Activated CD4-positive, alpha-beta T cell treated with anti-CD3 and anti-CD28 coated beads, Interleukin-2, amount 50 U/mL, for 16 hours (primary cell): ENCODE measurements at places on chromosomes 7 and 10.
A peak's percentile ranks its signal among the peaks of the same experiment; 100 is the strongest.

- peak; percentile 96 for DNase-seq
Observed at GRCh38 chr7:51123322-51124019, 193.1 kb downstream of the COBL start.

DNA sequence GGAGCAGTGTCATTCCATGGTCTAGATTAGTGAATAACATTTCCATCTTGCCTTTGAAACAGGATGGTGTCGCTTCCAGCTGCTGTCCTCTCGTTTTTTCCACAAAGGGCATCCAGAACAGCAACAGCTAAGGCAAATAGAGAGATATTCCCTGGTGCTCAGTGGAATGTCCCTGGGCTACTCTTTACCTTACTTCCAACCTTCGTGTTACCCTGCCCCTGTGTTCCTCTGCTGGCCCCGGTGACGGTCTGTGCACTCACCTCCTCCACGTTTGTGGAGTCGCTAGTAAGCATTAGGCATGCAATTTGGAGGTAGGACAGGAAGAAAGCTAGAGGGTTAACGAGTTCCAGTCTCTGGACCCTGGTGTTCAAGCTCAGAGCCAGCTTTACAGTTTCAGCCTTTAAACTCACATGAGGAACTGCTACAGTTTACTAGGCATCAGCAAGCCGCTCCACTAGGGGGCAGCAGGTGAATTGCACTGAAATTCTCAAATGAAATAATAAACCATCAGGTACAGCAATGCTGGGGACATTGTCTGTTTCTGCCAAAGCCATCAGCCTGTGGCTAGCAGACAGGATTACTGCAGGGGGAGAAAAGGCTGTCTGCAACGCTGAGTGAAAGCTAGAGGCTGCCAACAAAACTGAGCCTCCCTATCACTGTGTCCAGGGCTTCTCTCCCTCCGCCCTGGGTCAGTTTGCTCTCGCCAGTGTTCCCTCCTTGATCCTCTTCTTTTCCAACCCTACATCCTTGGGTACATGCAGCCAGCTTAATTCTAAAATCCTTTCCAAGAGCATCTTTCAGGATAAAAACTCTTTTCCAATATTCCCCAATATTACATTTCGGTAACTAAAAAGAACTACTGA, 9.0 kb downstream of the MRPL32 start:
- DNase-seq = peak; percentile 71

DNA sequence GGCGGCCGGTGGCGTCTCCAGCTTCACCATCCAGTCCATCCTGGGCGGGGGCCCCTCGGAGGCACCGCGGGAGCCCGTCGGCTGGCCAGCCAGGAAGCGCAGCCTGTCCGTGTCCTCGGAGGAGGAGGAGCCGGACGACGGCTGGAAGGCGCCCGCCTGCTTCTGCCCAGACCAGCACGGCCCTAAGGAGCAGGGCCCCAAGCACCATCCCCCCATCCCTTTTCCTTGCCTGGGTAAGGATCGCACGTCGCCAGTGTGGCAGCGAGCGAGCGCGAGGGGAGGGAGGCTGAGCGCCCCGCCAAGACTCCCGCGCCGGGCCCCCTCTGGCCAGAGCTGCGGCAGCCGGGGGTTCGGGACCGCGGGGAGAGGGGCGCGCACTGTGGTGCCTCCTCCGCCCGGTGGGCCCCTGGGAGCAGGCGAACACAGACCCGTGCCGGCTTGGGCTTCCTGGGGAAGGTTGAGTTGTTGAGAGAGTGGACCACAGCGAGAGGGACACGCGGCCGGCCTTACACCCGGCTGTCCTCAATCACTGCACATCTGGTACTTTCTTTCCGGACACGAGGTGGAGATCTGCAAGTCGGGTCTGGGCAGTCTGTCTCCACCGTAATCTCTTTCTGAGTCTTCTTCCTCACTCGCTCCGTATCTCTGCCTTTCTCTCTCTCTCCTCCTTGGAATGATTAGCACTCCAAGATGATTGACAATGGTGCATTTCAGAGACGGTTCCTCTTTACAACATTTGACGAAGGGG, 652 bp downstream of the HMX2 start:
- no peak for DNase-seq

- no peak for DNase-seq
Observed at GRCh38 chr10:6770846-6771245, 190.8 kb upstream of the PRKCQ start.

DNA sequence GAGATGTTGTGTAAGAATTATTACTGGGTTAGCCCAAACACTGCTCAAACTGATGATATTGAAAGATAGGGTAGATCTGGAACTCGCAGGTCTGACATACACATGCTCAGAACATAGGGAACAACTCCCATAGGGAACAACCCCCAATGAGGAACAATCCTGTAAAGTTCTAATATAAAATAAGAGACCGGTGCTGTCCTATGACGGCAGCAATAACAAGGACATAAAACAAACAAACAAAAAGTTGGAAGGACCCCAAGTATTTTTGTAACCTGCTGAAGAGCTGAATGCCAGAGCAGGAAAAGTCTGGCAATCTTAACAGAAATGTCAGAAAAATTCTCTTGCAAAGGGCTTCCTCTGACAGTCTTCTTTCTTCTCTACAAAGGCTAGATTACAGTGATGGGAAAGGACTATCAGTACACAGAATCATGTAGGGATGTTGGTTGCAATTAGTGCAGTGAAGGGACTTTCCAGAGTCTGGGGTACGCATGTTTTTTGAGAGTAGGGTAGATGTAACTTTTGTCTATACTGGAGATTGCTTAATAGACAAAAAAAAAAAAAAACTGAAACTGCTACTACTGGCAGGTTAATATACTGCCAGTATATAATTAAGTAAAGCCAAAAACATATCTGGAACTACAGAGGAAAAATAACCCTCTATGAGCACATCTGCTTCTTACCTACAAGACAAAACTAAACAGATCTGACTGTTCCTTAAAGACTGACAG, 35.5 kb downstream of the IDE start:
- DNase-seq = no peak

DNA sequence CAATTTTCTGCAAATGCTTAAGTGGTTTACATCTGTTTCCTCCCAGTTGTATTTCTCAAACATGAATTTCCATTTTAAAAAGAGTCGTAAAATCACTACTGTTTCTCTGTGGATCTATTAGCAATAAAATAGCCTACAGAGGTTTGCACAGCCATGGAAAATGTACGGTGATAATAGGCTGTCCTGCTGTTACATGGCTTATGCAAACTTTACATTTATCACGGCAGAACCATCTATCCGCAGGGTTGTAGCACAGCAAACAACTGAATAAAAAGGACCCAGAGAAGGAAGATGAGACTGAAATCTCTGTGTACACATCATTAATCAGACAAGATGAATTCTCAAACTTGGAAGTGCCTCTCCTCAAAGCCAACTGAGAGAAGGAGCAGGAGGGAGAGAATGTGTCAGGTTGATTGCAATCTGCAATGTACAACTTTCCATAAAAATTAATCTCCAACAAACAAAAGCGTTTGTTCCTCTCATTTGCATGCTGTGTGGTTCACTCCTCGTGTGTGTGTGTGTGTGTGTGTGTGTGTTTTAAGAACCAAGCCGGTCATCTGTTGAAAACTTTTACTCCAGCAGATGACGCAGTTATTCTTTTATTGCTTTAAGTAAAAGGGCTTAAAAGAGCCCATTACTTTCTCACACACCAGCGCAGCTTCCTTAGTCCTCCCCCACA, 279.3 kb downstream of the SKAP2 start:
- DNase-seq = no peak

GRCh38 chr7:7265081-7266075, 83.0 kb downstream of the C1GALT1 start:
- no peak for DNase-seq

- no peak for DNase-seq
Observed at GRCh38 chr7:141359740-141360415, 191.3 kb upstream of the AGK start.

GRCh38 chr10:86657396-86658011, 3.2 kb downstream of the OPN4 start:
- no peak for DNase-seq

DNA sequence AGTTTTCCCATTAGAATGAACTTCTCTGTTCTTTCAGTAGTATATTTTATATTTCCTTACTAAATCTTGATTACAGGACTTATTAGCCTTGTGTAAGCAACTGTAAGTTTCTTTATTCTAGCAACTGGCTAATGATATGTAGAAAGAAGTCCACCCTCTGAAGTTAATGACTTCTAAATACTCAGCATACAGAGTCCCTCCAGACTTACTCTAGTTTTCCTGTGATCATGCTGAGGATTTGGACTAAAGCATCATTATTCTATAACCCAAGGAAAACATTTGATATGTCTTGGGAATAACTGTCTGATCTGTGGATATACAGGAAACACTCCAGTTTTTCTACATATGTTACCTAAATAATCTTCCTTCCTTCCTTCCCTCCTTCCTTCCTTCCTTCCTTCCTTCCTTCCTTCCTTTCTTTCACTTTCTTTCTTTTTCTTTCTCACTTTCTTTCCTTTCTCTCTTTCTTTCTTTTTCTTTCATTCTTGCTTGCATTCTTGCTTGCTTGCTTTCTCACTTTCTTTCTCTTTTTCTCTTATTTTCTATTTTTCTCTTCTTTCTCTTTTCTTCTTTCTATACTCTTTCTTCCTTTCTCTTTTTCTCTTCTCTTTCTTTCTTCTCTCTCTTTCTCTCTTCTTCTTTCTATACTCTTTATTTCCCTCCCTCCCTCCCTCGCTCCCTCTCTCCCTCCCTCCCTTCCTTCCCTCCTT, 297.6 kb upstream of the MTPN start:
- no peak for DNase-seq

DNA sequence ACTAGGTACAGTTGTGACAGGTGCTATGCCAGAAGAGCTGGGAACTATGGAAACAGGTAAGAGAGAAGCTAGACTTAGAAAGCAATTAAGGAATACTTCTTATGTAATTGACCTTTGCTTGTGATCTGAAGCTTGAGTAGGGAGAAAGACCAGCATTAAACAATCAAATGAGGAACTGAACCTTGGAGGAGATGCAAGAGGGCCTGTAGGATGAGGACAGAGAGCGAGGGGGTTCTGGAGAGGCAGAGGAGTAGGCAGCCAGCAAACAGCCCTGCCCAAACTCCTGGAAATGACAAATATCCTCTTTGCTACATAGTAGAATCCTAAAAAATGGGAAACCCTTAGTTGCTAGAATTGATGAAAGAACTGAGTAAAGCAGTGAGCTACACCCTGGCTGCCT, 41.6 kb upstream of the FAM204A start:
- no peak for DNase-seq

DNA sequence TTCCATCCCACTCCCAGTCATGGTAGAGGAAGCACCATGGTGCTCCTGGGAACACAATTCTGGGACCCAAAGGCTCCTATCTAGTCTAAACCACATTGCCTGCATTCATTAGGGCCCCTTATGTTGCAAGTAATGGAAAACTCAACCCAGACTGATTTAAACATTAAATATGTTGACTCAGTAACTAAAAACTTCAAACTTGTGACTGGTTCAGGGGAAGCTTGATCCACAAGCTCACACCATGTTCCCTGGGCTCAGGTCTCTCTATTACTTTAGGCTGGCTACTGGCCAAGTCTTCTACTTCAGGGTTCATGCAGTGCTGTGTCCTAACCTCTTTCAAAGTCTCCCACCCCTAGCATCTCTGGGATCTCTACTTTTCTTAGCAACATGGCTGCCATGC, 13.1 kb downstream of the WNT16 start:
- DNase-seq = no peak

DNA sequence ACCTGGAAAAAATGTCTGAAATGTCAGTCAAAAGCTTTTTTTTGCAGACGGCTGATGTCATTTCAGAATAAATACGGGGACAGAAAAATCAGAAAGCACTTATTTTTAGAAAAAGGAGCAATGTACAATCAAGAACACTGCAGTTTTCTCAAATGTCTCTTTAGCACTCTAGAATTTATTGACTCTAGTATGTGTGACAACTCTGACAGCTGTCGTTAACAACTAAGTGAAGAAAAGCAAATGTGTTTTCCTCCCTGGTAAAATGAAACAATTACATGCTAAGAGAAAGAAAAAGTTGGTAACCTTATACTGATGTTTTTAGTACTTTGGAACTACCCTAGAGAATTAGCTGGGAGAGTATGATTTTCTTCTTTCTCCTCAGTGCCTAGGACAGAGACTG, 497.4 kb downstream of the GRM8 start:
- DNase-seq = no peak

DNA sequence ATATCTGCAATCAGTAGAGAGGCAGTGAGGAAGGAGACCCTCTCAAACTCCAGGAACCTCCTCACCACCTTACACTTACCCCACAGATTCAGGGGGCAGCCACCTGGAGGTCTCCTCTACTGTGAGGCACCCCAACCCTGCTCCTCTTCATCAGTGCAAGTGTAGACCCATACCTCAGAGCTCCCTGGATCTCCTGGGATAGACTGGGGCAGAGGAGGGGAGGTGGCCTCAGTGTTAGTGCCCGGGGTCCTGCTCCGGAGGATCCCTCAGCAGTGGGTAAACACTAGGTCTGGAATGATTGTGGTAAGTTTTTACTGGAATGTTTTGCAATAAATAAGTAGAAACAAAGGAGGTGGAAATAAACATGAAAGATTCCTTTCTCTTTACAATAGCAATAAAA, 31.1 kb downstream of the ANTXRL start:
- no peak for DNase-seq

- DNase-seq = no peak
Observed at GRCh38 chr10:128739930-128740329, 613.7 kb upstream of the MKI67 start.

- no peak for DNase-seq
Observed at GRCh38 chr7:103640031-103640779, 194.2 kb upstream of the SLC26A5 start.

- no peak for DNase-seq
Observed at GRCh38 chr7:124074007-124074406, 41.1 kb upstream of the TMEM229A start.

GRCh38 chr7:74373536-74373935, 80.2 kb upstream of the GTF2IRD1 start:
- no peak for DNase-seq

DNA sequence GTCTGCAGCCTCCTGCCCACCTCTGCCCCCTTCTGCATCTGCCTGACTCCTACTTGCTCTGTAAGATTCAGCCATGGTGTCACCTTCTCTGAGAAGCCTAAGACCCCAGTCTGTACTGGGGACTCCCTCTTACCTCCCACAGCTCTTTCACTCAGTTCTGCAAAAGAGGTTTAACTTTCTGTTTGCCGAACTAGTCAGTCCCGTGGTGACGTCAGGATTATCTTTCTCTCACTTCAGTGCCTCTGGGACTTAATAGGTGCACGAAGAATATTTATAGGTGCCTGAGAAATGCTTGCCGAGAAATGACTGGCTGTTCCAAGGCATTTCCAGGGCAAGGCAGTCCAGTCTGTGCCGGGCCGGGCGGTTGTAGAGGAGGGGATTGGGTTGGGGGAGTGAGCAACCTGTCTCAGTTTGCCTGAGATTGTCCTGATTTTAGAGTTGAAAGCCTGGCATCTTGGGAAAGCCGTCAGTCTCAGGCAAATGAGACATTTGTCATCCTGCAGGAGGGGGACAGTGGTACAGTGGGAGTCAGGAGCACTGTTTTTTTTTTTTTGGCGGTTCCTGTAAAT, 227.5 kb upstream of the NPVF start:
- DNase-seq = no peak

- DNase-seq = no peak
Observed at GRCh38 chr10:48589266-48589665, 15.6 kb downstream of the ARHGAP22 start.
